HepG2 (cell line): ENCODE measurements at places on chromosomes 1 and 21. TPM values are rescaled to one million over a fixed set of nuclear protein-coding genes. Genes with fewer than 3 reads are reported as not detected.

GRCh38 chr1:20220036-20220435 is 33.7 kb upstream of the PLA2G2C start:
- DNase-seq: no peak

GRCh38 chr1:197961933-197962332 is 44.8 kb downstream of the LHX9 start:
- no peak for DNase-seq

GRCh38 chr21:23963454-23963853 is 1643.8 kb downstream of the MRPL39 start:
- DNase-seq: no peak

GRCh38 chr1:193593147-193593885 is 406.9 kb upstream of the B3GALT2 start:
- no peak for DNase-seq

DNA sequence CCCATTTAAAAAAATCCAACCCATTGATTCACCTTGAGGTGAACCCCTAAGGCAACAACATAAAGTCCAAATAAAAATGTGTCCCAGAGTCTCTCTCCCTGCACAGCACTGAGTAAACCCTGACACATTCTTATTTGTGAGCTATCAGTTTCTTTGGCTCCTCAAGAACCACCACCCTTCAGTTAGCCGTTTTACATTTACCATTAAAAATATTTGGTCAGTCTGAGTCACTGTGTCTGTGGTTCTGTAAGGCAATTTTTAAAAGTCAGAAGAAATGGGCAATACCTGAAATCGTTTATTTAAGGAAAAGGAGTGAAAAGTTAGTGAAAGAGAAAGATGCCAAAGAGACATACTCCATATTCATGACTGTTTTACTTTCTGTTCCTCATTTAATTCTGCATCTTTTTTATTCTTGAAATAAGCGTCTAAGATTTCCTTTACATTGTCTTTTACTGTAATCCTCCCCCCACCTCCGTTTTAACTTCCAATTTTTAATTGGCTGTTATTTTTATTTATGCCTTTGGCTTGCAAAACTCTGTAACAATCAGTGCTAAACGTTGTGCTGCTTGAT is 91.7 kb upstream of the IVNS1ABP start:
- DNase-seq: no peak

- no peak for DNase-seq
Measured at GRCh38 chr1:200629876-200630514, 9.4 kb upstream of the KIF14 start.

GRCh38 chr1:230647321-230647720 is 5.0 kb downstream of the COG2 start:
- DNase-seq: no peak

GRCh38 chr1:25699500-25700143 is 83.0 kb downstream of the MAN1C1 start:
- DNase-seq: no peak

DNA sequence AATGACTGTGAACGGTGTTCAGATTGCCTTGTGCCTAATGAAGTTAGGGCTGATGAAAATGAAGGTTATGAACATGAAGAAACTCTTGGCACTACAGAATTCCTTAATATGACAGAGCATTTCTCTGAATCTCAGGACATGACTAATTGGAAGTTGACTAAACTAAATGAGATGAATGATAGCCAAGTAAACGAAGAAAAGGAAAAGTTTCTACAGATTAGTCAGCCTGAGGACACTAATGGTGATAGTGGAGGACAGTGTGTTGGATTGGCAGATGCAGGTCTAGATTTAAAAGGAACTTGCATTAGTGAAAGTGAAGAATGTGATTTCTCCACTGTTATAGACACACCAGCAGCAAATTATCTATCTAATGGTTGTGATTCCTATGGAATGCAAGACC is 96.6 kb downstream of the ZFYVE9 start:
- DNase-seq: no peak

GRCh38 chr1:161792740-161793139 is 26.6 kb downstream of the ATF6 start:
- DNase-seq: peak; percentile 59

GRCh38 chr1:84632137-84632536 is 57.9 kb upstream of the CTBS start:
- no peak for DNase-seq

The C1orf141 gene
- polyA plus RNA-seq: not detected in 2 replicates

The HSPB7 gene
- 0.10 and 0.20 TPM in 2 replicates for polyA plus RNA-seq

The HAX1 gene
- polyA plus RNA-seq: 120 and 128 TPM in 2 replicates

The BRDT gene
- not detected in 2 replicates for polyA plus RNA-seq

The NBPF8 gene
- polyA plus RNA-seq: 7.7 and 7.8 TPM in 2 replicates
